ENCODE measurements at places on chromosomes 2 and 18.

GRCh38 chr2:29811378-29811777 is 110.0 kb downstream of the ALK start:
- DNase-seq: no peak

DNA sequence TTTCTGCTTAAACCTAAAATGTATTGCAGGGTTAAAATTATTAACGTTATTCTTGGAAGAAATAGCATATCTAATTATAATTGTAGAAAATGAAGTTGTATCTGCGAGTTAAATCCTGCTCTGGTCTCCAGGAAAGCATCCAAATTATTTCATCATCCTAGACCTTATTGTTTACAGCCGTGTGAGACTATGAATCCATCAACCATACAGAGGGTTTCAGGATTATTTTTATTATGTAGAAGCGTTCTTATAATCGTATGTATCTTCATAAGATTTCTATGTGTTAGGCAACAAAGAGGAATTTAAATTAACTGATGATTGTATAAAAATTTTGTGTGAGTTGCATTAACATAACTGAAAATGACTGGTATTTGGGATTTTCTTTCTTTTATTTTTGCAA is 14.5 kb upstream of the DSC3 start:
- no peak for DNase-seq

DNA sequence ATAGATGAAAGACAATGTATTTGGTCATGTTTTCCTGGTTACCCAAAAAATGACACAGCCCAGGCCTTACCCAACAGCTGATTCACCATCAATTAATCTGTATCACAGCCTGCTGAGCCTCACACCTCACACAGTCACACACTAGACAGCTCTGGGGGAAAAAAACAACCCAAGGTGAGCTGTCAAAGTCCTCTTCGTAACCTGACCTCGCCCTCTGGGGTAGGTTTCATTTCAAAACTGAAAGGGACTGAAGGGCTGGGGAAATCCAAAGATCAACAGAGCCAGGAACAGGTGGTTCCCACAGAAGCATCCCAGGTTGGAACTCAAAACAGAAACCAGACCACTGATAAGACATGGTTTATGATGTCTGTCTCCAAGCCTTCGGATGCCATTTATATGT is 18.2 kb upstream of the PCBP1 start:
- DNase-seq: peak; percentile 73

DNA sequence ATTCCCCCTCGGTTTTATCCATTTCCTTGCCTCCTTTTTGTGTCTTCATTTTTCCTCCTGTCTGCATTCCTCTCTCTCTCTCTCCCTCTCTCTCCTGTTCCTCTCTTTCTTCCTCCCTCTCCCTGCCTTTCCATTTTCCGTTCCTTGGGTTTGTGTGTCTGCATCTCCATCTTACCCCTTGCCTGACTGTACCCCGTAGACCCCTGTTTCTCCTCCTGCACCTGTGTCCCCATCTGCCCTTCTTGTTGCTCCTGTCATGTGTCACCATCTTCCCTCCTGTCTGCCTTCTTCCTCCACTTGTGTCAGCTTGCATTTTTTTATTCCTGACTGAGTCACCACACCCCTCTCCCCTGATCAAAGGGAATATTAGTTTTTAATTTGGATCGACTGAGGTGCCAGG is 1.8 kb downstream of the CDK5R2 start:
- no peak for DNase-seq

DNA sequence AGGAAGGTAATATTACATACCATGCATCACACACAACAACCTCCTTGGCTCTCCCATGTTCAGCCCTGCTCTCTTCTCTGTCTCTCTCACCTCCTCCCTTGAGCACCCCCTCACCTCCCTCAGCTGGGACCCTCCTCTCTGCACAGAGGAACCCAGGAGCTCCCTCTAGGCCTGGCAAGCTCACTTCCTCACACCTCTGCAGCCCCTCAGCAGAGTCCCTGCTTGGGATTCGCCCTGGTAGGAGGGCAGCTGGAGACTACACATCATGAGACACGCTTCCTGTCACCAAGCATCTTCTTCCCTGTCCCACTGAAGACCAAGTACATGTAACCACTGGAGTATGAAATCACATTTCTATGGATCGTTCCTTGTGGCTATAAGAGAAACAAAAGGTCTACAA is 51.0 kb downstream of the ADD2 start:
- DNase-seq: no peak

- no peak for DNase-seq
Observed at GRCh38 chr2:168021800-168022587, 225.4 kb downstream of the STK39 start.

DNA sequence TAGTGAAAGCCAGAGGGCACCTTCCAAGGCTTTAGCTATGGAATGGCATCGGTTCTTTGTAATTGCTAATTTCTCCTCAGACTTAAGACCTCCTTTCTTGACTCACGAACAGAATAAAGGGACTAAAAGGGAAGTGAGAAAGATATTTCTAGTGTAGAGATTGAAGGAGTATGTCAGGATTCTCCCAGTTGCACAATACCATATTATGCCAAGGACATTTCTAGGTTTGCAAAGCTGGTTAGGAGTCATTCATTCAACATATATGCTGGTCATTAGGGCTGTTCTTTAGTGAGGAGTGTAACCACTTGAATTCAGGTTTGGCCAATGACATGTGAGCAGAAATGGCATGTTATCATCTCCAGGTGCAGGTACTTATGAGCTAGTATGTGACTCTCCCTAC is 7.4 kb downstream of the REEP1 start:
- DNase-seq: no peak

DNA sequence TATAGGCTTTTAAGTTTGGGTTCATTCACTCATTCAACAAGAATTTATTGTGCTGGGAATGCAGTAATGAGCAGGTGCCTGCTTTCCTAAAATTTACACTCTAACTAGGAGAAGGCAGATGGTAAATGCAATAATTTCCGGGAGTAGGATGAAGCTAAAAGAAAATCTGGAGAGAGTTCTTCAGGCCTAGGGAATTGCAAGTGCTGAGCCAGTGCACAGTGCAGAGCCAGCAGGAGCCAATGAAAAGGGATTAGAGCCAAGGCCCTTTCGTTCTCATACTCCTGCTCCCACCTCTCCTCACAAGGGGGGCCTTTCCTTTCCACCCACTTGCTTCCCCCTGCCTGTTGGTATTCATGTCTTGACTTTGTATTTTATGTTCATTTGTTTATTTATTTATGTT is 55.1 kb downstream of the CFAP221 start:
- DNase-seq: no peak

DNA sequence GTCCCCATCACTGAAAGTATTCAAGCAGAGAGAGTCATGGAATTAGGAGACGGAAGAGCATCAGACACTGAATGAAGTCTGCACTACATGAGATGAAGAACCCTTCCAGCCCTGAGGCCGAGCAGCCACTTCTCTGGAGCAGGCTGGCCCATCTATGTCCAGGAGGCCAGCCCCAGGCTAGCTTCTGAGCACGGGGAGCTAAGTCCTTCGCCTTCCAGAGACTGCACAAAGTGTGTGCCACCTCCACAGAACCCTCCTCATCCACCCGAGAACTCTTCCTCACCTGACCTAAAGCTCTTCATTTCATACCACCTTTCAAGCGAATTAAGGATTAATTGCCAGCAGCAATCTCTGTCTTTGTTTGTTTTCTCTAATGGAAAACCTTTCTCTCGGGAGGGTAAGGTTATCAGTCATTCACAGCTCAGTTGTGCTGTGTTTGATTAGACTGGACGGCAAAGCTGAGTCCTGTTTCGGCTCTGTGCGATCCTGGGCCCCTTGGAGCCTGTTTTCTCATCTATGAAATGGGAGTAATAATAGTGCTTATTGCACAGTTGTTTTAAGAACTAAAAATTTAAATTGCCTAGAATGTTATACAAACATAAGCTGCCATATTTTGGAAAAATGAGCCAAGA is 38.0 kb downstream of the SCTR start:
- no peak for DNase-seq

- DNase-seq: no peak
Observed at GRCh38 chr18:45503990-45504389, 111.3 kb upstream of the SLC14A2 start.

DNA sequence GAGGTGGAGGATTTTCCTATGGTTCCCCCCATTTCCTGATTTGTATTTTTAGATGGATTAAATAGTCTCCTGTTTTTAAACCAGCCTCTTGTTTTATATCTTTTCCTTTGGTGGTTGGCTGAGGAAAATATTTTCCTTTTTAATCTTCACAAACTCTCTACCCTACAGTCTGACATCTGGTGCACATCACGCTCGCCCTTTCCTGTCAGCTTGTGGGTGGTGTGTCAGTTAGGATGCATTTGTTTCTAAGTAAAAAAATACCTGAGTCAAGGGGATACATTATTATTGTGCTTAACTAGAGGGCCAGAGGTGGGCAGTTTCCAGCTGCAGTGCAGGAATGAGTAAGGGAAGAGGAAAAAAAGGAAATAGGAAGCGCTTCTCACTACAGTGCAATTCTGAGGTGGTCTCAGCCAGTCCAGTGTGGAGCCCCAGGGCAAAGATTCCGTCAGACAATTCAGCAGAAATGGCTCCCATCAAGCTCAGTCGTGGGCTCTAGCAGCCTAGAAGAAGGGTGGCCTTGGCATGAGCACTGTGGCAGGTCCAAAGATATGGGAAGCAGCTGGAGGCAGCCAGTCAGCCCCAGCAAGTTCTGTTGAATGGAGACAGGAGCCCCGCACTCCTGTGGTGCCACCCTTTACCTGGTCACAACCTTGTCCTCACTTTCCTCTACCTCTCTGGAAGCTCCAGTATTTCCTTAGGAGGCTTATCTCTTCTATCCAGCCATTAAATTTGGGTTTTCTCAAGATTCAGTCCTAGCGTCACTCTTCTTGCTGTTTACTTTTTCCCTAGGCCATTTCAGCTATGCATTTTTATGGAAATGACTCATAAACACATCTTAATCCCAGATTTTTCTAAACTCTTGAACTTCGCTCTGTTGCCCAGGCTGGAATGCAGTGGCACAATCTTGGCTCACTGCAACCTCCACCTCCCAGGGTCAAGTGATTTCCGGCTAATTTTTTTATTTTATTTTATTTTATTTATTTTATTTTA is 18.5 kb downstream of the SFTPB start:
- DNase-seq: no peak

DNA sequence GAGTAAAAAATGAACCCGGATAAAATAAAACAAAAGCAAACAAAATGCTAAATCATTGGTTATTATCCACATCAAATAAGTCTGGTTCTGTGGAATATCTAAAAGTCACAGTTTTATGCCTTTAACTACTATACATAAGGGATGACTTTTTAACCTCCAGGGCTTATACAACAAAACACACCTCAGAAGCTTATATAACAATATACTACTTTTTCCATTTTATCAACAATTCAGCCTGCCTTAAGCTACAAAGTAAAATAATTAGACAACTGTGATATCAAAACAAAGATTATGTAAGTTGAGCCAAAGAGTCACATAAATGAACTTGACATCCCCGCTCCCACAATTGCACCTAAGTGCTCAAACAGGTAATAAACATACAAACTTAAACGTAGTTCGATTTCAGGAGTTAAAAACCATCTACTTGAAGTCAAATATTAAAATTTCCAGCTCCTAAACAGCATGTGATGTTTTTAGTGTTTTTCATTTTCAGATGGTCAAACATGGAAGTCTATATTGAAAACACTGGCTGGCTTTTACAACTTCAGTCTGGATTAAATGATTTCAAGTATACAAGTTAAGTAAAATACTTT is 54.7 kb downstream of the ATIC start:
- DNase-seq: no peak

- no peak for DNase-seq
Observed at GRCh38 chr18:12628706-12629702, 28.9 kb downstream of the SPIRE1 start.

DNA sequence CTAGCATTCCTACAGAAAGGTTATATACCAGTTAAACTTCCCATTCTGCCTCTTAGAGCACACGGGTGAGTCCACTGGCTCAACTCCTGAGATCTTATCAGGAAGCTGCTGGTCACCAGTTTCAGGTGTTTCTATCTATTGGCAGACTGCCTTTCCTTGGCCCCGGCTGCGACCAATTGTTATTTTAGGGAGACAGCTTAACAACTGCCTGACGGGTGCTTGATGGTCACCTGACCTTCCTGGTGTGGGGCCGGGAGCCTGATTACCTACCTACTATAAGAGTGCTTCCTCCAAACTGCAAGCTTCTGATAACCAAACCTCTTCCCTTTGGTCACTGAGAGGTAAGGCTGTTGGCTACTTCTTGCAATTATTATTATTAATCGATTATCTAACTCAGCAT is 122.1 kb upstream of the XIRP2 start:
- DNase-seq: no peak

DNA sequence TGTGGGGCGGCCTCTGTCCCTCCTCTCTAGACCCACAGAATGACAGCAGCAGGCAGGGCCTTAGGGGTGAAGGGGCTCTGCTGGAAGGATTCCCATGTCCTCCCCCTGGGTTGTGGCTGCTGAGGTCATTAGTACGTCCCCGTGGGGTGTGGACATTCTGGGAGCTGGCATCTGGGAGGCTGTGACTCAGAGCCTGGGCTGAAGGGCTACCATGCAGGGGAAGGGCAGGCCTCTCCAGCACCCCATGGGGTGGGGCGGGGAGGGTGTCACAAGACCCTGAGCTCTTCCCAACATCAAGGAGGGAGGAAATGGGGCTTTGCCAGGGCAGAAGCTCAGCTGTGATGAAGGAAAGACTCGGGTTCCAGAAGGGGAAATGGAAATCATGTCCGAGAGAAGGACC is 105.8 kb upstream of the SMAD2 start:
- DNase-seq: no peak

DNA sequence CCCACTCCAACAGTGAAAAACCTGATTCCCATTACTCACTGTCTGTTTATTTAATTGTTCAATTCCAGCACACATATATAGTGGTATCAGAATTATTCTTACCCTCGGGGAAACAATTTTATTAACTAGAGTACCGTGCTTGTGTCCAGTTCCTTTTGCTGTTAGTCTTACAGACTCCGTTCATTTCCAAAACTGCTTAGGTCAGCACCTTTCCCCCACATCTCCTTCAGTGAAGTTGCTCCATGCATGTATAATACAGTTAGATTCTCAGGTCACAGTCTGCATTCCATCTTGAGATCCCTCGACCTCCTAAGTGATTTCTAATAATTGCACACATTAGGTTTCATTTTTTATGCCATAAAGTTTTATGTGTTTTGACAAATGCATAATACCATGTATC is 56.3 kb upstream of the ZNF521 start:
- no peak for DNase-seq

DNA sequence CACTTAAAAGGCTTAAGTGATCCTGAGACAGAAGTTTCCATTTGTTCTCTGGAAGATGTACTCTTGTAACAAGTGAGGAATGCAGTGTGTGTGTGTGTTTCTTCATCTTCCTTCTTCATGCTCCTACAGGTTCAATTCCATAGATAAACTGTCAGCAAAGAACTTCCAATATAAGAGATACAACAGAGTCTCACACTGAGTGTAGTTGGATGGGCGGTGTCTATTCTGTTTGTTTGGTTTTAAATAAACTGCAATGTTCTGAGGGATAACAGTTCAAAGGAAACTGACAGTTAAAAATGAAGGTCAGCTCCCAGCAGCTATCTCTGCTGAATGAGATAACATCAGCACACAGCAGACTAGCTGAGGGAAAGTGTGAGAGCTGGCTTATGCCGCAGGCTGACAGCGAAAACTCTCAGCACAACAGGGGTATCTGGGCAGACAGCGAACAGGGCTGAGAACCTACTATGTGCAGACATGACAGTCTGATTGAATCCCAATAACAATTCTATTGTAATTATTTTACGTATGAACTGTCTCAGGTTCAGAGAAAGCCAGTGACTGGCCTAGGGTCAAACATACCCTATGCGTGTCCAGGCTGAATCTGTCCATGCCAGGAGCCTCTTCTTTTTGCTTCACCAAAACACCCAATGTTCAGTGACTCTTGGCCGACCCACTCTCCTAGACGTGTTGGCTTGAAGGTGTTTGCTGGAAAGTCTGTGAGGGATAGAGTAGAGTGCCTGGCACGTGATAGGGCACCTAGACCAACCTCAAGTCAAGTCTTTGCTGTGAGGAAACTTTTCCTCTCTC is 201.9 kb upstream of the TRIB2 start:
- peak; percentile 26 for DNase-seq

Measured in central memory CD8-positive, alpha-beta T cell (primary cell).